Stimulated activated naive CD4-positive, alpha-beta T cell treated with Interleukin-2 at 50 U/mL for 16 hours (primary cell): ENCODE measurements at places on chromosomes 3 and 15.
A peak's percentile ranks its signal among the peaks of the same experiment; 100 is the strongest.

- DNase-seq, result no peak
These were observed 153.4 kb upstream of the TSPAN3 start for GRCh38 chr15:77224352-77224751.

DNA sequence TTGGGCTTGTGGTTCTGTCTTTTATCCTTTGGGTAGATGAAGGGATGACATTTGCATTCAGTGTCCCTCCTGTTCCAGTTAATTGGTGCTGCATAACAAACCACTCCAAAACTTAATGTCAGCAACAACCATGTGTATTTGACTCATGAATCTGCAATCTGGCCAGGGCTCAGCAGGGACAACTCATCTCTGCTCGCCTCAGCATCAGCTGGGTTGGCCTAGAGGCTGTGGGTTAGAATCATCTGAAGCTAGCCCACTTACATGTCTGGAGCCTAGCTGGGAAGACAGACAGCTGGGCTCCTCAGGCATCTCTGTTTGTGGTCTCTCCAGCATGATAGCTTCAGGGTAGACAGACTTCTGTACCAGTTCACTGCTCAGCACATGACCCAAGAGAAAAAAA is 92.0 kb downstream of the TMEM108 start:
- DNase-seq, result no peak

GRCh38 chr3:160127308-160127707 is 97.9 kb upstream of the C3orf80 start:
- DNase-seq, result no peak

DNA sequence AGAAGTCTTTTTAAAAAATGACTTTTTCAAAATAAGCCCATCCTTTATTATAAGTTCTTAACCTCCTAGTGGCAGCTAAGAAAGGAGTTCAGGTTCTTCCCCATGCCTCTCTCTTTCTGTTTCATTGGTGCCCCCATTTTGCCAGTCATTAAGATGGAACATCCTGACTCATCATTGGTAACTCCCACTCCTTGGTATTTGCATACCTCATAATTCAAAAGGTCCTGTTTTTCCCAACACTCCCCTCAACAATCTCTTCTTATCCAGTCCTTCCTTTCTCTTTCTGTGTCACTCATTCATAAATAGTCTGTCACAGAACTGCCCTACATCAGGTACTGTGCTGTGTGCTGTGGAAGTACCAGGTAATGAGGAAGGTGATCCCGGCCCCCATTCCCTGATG is 394.0 kb downstream of the FOXP1 start:
- no peak for DNase-seq

GRCh38 chr3:143315766-143316165 is 196.2 kb downstream of the CHST2 start:
- no peak for DNase-seq

GRCh38 chr3:40764747-40765146 is 240.0 kb downstream of the ZNF621 start:
- DNase-seq, result no peak

DNA sequence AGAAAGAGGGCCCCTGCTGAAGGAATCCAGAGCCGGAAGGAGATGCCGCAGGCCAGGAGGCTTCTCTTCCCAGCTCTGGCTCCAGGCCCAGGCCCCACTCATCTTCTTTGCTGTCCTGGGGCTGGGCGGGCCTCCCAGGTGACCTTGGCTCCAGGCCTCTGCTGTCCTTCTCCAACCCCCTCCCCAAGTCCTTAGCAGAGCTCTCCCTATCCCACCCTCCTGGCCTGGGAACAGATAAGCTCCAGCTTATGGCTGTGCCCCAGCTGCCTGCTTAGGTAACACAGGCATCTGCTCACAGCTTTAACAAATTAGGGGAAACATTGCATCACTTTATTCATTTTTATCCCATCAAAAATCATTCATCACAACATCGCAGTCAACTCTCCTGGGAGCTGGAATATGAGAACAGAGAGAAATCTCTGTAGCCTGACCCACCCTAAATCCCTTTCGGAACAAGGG is 86.9 kb downstream of the SEMA5B start:
- DNase-seq, result no peak

GRCh38 chr3:197736010-197736490 is 654 bp downstream of the RUBCN start:
- peak; percentile 50 for DNase-seq

DNA sequence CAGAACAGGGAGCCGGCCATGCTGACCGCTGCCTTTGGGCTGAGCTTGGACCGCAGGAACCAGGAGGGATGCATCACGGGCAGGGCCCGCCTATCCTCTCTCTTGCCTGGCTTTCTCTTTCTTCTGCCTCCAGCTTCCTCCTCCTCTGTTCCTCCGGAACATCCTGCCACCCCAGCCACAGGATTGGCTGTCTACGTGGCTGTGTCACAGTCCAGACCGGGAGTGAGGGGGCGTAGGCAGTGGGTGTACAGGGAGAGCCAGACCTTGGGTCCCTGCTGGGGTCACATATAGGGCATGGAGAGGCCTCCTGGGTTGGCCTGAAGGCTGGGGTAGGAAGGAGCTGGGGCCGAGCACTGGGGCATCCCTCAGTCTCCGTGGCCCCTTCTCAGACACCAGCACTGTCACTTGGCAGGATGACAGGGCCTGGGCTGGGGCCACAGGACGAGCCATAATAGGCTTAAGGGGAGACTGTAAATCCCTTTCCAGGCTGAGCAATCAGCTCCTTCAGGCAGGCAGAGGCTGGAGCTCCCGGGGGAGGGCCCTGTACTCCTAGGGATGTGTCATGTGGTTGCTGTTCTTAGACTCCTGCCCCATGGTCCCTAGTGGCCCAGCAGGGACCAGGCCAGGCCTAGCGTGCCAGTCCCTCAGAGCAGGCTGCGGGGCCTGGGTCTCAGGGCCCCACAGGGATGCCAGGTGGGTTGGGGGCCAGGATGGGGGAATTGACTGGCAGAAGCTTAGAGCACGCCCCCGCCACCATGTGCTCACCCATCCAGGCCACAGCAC is 25.4 kb downstream of the LINGO1 start:
- no peak for DNase-seq

GRCh38 chr3:87250009-87250408 is 22.9 kb downstream of the CHMP2B start:
- no peak for DNase-seq

- DNase-seq, result no peak
These were observed 361.1 kb upstream of the CDIN1 start for GRCh38 chr15:36218322-36218721.

DNA sequence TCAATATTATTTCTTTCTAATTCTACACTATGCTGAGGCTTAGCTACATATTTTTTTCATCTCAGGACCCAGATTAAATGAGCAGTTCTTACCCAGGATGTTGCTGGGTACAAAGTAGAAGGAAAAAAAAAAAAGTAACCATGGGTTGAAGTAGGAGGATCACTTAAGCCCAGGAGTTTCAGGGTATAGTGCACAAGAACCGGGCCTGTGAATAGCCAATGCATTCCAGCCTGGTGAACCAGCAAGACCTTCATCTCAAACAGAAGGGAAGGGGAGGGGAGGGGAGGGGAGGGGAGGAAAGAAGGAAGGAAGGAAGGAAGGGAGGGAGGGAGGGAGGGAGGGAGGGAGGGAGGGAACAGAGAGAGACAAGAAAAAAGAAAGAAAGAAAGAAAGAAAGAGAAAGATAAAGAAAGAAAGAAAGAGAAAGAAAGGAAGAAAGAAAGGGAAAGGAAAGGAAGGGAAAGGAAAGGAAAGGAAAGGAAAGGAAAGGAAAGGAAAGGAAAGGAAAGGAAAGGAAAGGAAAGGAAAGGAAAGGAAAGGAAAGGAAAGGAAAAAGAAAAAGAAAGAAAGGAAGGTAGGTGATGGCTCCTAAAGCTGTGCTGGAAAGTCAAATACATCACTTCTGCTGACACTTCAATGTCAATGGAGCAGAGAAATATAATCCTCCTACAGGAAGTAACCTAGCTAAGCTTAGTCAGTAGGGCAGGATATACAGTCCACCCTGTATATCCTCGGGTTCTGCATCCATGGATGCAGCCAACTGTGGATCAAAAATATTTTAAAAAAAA is 206.8 kb upstream of the TGFBR2 start:
- no peak for DNase-seq

- no peak for DNase-seq
These were observed 5.4 kb downstream of the MGLL start for GRCh38 chr3:127816783-127817405.

DNA sequence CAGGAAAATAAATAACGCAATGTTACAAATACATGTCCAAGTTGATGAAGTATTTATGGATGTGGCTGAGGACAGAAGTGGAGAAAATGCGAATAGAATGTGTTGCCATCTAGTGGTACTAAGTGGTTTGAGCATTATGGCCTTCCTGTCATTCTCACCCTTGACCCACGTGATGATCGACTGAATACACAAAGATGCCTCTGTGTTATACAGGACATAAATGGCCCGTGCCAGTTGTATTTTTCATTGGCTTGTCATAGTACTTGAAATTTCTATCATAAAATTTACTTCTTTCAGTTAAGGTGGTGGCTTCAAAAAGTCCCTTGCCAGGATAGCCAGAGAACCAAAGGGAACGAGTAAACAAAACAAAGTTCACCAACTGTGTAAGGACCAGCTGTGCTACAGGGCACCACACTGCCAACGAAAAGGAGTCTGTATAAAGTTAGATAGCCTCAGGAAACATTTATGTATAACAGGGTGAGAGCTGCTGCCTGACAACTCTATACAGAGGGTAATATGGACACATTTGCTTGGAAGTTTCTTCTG is 103.7 kb downstream of the MYH15 start:
- no peak for DNase-seq

GRCh38 chr3:187833375-187833774 is 88.1 kb upstream of the BCL6 start:
- DNase-seq, result no peak

DNA sequence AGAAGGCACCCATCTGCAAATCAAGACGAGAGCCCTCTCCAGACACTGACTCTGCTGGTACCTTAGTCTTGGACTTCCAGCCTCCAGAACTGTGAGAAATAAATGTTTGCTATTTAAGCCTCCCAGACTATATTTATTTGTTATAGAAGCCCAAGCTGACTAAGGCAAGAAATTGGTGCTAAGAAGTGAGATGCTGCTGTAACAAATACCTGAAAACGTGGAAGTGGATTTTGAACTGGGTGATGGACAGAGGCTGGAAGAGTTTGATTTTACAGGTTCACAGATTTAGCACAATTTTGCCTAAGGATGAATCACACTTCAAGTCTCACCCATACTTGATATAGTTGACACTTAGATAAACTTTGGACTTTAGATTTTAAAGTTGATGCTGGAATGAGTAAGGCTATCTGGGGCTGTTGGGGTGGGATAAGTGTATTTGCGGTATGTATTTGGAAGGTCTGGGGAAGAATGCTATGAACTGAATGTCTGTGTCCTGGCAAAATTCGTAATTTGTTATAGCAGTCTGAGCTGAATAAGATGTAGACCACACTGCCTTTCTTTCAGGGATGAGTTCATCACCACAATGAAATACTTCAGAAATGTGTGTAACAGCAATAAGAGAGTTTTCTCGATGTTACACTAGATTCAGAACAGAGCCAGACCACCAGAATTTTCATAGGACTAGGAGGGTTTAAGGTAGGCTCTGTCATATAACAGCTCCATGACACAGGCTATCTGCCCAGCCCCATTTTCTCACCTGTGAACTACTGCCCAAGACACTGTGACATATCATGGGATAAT is 120.5 kb upstream of the LMCD1 start:
- DNase-seq, result no peak

- no peak for DNase-seq
These were observed 29.3 kb upstream of the TRAK1 start for GRCh38 chr3:42061713-42062380.

DNA sequence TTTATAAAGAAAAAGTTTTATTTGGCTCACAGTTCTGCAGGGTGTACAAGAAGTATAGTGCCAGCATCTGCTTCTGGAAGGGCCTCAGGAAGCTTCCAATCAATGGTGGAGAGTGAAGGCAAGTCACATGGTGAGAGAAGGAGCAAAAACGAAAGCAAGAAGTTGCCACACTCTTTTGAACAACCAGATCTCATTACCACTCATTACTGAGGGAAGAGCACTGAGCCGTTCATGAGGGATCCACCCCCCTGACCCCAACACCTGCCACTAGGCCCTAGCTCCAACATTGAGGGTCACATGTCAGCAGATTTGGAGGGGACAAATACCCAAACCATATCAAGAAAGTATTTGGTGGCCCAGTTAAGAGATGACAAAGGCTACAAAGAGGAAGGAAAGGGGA is 239.3 kb upstream of the UBE2E1 start:
- DNase-seq, result no peak

DNA sequence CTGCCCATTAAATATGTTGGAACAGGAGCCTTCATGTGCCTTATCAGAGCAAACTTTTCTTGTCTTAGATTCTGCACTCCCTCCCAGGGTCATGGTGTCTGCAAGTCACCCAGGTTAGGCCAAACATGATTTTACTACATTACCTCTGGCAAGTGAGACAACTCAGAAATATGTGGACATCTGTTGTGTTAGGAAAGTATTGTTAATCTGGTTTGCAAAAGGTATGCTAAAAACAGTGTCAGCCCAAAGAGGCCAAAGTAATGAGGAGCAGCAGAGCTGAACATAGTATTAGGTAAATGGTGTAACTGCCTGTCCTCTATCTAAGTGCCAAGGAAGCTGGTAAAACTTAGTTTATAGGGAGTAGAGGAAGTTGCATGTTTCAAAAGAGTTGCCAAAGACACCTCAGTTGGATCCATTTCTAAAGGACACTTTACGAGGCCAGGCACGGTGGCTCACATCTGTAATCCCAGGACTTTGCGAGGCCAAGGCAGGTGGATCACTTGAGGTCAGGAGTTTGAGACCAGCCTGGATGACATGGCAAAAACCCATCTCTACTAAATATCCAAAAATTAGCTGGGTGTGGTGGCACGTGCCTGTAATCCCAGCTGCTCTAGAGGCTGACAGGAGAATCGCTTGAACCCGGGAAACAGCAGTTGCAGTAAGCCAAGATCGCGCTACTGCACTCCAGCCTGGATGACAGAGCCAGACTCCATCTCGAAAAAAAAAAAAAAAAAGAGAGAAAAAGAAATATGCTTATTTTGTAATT is 22.5 kb upstream of the PPIB start:
- no peak for DNase-seq

DNA sequence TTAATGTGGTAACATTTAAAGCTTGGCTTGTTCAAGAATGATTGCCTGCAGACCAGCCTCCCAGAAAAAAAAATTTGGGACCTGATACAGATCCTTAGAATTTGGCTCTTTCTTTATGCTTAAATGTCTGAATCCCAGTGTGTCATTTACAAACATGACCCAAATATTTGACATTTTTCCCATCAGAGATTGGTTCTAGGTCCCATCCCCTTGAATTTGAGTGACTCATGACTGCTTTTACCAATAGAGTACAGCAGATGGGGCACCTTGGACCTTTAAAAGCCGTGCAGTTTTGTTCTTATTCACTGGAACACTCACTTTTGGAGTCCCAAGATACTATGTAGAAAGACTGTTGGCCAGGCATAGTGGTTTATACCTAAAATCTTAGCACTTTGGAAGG is 231.6 kb downstream of the ZIC1 start:
- DNase-seq, result no peak
